Epithelial cell of esophagus (primary cell): ENCODE measurements at places on chromosomes 1 and 21.

- no peak for DNase-seq
Measured at GRCh38 chr1:51270751-51271150, 34.7 kb downstream of the RNF11 start.

- no peak for DNase-seq
Measured at GRCh38 chr1:44934791-44935190, 51.6 kb downstream of the EIF2B3 start.

GRCh38 chr1:25700626-25701025, 84.0 kb downstream of the MAN1C1 start:
- DNase-seq = no peak

GRCh38 chr1:185693654-185694053, 40.5 kb upstream of the HMCN1 start:
- no peak for DNase-seq

DNA sequence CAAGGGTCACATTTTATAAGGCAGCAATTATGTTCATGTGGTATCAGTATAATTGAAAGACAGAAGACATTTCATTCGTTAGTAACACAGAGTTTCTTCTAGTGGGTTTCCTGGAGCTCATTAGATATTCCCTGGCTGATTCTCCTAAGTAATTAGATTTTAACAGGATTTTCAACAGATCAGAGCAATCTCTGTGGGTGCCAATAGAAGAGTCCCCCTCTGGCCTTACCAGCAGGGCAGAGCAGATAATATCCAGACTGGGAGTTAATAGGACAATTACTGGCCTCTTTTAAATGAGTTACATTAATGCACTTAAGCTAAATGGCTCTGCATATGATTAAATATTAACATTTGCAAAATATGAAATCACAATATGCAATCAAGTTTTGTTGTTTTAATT, 74.2 kb upstream of the FOXD3 start:
- DNase-seq = no peak

DNA sequence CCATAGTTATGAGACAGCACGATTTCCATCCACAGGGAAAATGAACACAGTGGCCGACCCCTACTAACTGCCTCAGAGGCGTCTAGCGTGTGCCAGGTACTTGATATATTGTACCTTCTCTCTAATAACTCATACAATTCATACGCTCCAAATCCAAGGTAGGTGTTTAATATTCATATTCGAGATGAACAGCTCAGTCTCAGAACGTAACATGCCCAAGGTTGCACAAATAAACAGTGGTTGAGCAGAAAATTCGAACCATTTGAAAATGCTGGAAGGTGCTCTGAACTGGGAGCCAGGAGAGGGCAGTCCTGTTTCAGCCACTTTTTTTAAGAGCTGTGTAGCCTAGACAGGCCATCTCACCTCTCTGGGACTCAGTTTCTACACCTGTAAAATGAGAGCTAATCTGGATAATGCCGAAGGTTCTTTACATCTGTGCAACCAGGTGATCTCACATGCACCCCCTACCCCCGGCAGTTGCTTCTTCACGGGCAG, 7.9 kb downstream of the SLC45A3 start:
- peak; percentile 12 for DNase-seq

GRCh38 chr1:15546641-15547040, 20.0 kb downstream of the DNAJC16 start:
- no peak for DNase-seq

GRCh38 chr1:203448521-203449061, 27.0 kb upstream of the PRELP start:
- DNase-seq = no peak

DNA sequence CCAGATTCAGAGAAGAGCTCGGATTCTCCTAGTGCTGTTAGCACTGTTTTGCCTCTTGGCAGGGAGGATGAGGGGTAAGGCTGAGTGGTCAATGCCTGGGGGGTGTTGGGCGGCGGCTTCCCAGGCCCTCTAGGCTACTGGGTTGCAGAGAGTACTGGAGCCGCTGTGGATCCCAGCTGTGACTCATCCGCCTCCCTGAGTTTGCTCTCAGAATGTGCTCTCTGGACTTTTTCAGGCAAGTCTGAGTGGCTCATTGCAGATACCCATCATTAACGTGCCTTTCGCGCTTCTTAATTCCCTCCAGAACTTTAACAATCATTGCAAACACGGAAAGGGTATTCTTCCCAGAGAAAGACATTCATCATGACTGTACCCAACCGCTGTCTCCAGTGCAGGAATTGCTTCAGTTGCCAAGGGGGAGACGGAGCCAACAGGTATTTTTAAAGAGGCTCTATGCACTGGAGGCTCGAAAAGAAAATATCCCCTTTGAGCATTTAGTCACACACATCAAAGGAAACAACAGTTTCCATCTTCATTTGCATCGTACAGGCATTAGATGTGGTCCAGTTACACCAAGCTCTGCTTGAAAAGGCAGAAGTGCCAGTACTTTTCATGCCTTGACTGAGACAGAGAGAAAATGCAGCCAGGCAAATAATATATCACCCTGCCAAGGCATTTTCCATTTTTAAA, 14.4 kb upstream of the CAMTA1 start:
- peak; percentile 76 for DNase-seq

DNA sequence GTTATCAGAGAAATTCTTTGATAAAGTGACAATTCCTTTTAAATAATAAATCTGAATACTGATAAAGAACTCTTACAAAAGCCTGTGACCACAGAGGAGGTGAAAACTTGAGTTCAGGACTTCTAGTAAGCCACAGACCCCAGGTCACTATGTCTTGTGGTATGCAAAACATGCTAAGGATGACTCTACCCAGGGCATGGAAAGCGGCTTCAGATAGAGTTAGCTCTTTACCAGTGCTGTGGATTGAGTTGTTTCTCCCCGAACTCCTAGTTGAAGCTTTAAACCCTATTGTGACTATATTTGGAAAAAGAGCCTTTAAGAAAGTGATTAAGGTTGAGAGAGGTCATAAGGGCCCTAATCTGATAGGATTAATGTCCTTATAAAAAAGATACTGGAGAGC, 42.3 kb downstream of the HLX start:
- no peak for DNase-seq

DNA sequence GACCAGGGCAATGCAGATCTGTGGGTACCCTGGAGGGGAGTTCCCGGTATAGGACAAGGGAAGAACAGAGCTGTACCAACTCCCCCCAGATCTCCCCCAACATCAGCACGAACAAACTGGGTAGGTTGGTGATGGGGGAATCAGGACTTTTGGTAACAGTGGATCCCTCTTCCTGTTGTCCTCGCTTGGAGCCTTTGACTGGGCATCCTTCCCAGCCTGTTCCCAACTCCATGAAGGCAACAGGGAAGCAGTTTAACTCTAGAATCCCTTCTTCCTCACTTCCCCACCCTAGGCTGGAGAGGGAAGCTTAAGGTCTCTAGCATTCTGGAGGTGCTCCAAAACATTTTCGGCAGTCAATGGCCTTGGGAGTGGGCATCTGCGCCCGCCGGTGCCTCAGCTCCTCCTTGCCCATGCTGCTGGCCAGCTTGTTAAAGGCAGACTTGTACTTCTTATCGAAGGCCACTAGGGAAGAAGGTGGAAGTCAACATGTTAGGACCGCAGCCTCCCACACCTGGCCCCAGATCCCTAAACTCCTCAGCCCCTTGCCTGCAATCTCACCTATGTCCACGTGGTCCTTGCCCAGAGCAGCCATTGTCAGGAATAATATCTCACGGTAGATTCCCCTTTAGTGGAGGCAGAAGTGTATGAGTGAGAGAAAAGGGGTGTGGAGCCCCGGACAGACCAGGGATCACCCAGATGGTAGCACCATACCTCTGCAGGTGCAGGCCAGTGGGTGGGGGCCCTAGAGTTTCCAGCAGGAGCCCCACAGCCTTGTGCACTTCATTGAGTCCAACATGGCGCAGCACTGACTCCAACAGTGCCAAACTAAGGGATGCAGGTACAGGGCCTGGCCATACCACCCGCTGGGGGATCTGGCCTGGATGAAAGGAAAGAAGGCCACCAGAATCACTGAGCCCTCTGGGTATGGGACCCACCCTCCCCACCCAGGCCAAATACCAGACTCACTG, 7.5 kb upstream of the GATAD2B start:
- DNase-seq = no peak
